ENCODE measurements at places on chromosomes 2 and 18.
A peak's percentile ranks its signal among the peaks of the same experiment; 100 is the strongest.

DNA sequence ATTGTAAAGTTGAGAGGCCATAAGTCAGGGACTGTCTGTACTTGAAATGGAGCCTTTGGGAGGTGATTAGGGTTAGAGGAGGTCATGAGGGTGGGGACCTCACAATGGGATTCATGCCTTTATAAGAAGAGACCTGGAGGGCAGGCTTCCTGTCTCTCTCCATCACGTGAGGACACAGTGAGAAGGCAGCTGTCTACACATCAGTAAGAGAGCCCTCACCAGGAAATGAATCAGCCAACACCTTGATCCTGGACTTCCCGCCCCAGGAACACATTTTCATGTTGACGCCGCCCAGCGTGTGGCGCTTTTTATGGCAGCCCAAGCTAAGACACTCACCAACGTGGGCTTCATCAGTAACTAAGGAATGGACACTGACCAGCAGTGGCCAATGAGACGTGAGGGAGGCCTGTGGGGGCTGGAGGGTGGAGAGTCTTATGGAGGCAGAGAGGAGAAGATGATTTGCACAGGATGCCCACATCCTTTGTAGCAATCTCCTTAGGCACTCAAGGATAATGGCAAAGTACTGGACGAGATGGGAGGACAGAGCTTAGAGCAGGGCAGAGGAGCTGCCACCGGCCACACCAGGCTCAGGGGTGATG lies 162.7 kb downstream of the EIPR1 start:
- no peak for DNase-seq

GRCh38 chr18:31723990-31724711 lies 36.5 kb downstream of the SLC25A52 start:
- no peak for DNase-seq

DNA sequence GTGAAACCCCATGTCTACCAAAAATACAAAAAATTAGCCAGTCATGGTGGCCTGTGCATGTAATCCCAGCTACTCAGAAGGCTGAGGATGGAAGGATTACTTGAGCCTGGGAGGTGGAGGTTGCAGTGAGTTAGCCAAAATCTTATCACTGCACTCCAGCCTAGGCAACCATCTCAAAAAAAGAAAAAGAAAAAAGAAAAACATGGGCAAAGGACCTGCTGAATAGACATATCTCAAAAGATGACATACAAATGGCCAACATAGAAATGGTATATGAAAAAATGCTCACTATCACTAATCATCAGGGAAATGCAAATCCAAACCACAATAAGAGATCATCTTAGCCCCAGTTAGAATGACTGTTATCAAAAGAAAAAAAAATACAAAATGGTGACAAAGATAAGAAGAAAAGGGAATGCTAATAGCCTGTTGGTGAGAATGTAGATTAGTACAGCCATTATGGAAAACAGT lies 1.4 kb upstream of the TGOLN2 start:
- DNase-seq, result no peak

DNA sequence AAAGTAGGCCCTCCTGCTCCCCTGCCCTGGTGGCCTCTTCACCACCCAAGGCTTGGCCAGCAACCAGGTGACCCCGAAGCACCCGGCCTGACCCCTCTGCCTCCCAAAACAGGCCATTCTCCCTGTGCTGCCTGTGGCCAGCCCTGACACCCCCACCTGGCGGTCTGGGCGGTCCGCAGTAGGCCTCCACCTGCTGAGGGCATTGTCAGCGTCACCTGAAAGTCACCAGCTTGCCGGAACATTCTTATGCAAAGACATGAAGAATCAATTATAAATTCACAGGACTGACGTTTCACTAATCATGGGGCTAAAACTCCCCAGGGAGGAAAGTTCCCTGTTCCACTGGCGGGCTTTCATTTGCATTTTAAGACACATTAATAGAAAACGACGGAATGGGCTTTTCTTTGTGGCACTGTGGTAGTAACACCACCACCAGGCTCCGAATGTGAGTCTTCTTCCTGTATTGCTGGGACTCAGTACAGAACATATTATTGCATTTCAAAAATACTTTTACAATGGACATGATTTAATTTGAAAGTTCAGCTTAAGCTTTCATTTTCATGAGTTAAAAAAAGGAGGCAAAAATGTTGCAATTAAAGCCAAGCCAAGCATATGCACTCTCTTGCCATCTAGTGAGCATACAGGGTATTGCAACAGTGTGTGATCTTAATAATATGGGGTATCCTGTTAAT lies 57.4 kb downstream of the ADI1 start:
- no peak for DNase-seq

GRCh38 chr18:35089382-35089781 lies 48.2 kb downstream of the MAPRE2 start:
- DNase-seq, result no peak

- DNase-seq, result no peak
These were observed 55.7 kb downstream of the LOXHD1 start for GRCh38 chr18:46601141-46601805.

DNA sequence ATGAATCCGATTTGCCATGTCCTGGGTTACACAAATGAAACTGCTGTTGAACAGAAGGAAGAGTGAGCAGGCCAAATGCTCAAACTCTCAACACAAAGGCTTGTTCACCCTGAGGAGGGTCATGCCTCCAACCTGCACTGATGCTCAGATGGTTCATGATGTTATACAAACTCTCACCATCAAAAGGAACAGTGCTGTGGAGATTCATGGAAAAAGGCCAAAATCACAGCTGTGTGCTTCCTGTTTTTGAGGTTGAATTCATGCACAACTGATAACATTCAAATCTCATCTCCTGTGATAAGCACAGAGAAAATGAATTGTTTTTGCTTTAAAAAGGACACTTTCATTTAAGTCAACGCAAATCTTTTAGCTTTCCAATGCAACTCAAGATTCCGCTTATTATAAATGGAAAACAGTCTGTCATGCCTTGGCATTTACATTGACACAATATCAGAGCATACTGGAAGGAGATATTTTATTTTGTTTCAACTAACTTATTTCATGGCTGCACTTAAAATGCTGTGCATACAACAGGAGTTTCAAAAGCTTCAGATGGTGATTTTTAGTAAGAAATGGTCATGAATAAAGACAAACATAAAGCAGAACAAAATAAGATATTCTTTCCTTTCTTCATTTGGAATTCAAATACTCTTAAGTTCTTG lies 22.2 kb upstream of the TTN start:
- no peak for DNase-seq

DNA sequence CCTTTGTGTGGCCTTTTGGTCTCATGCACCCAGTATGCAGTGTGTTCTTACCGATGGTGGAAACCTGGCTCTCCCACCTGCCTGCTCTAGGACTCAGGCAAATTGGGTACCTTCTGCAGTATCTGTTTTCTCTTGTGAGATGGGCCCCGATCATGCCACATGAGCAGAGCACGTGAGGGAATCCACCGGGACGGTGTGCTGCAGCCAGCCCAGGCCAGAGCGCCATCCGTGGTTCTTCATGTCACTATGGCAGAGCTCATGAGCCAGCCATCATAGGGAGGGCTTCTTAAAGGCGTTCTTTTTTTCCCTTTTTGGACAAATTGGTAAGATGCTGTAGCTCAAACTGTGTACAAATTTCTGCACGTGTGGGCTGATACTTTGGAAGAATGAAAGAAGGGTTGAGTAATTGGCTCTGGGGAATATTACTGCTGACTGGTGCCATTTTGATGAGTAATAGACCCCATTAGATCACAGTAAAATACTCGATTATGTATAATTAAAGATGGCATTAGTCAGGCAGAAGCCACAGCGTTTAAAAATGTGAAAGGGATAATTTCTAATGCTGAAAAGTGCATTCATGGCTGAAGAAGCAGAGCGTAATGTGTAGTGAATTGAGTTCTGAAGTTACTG lies 19.2 kb downstream of the SH3RF3 start:
- no peak for DNase-seq

DNA sequence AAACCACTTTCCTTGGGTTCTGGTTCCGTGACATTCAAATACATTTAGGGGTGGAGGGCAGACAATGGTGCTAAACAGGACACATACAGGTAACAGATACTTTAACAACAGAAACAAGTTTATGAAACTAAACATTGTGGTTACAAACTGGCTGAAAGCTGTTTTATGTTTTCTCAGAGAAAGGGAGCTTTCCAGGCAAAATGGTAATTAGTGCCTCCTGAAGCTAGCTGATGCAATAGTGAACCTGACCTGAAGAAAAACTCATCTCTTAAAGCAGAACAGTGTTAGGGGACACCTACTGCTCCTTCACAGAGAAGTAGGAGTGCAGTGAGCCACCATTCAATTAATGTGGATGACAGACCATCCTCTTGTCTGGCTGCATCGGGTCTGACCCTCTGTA lies 138.9 kb downstream of the CCDC148 start:
- no peak for DNase-seq

- no peak for DNase-seq
These were observed 19.2 kb downstream of the DAW1 start for GRCh38 chr2:227890495-227891079.

DNA sequence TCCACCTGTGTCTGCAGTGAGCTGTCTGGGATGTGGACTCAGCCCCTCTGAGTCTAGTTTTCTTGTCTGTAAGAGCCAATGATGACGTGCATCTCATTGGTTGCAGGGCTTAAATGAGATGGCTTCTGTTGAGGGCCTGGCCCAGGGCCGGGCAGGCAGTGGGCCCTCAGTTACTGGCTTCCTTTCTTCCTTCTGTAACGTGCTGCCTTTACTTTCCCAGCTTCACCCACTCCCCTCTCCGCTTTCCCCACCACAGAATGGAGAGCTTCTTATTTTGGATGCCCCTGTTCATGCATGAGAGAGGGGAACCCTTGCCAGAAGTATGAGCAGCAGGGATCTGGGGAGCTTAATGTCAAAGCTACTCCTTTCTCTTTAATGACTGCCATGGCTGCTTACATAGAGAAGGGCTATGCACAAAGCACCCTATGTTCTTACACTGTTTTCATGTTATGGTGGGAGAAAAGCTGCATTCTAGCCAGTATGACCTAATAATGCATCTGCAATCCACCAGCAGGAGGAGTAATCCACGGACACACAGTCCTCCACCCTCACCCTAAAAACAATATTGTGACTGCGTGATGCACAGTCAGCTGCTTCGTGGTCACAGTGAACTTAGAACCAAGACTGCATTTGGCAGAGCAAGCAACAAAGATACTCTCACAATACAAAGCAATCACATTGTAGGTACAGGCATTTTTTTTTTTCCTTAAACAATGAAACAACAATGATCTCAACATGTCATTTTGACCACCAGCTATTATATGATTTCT lies 37.2 kb downstream of the CREG2 start:
- DNase-seq, result no peak

DNA sequence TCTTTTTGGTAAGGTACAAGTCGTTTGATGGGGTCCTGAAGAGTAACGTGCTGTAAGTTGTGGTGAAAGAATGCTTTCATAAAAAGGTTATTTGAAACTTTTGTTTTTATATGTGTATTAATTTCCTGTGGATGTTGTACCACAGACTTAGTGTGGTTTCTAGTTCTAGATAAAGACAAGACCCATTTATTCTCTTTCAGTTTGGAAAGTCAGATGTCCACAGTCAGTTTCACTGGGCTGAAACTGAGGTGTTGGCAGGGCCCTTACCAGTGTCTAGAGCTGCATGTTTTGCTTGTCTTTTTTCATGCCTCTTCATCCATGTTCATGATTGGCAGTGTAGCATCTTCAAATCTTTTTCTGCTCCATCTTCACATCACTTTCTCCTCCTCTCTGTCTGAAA lies 22.1 kb upstream of the DOCK10 start:
- DNase-seq, result no peak

DNA sequence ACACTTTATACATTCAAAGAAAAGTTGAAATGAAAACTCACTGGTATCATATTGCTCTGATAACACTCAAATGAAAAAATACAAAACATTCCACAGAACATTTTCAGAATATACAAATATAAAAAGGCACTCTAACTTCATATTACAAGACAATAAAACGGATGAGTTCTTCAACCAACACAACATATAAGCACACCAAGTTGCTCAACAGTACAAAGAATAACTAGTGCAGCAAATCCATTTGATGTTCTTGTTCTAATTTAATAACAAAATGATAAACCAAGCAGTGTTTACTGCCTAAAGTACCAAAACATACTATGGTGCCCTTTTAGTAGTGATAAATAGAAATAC lies 60.8 kb upstream of the PGAP1 start:
- no peak for DNase-seq

GRCh38 chr2:15973481-15974401 lies 33.4 kb downstream of the MYCN start:
- no peak for DNase-seq

DNA sequence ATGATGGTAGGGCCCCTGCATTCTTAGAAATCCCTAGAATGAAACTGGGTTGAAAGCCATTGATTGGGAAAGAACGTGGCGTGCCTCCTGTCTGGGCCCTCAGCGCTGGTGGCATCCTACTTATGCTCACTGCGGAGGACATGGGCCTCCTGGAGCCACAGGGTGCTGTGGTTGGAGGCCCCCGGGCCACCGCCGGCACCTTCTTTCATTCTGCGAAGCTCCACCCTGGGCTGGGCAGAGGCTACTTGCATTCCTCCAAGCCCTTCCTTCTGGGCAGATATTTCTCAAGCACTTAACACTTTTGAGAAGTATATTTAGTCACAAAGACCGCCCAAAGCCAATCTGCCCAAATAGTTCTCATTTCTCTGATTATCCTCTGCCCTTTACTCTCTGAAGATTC lies 311.9 kb downstream of the MYCN start:
- DNase-seq, result no peak

- DNase-seq, result no peak
These were observed 61.8 kb downstream of the RFTN2 start for GRCh38 chr2:197613509-197613987.

GRCh38 chr18:58024139-58024538 lies 19.9 kb upstream of the NEDD4L start:
- no peak for DNase-seq

DNA sequence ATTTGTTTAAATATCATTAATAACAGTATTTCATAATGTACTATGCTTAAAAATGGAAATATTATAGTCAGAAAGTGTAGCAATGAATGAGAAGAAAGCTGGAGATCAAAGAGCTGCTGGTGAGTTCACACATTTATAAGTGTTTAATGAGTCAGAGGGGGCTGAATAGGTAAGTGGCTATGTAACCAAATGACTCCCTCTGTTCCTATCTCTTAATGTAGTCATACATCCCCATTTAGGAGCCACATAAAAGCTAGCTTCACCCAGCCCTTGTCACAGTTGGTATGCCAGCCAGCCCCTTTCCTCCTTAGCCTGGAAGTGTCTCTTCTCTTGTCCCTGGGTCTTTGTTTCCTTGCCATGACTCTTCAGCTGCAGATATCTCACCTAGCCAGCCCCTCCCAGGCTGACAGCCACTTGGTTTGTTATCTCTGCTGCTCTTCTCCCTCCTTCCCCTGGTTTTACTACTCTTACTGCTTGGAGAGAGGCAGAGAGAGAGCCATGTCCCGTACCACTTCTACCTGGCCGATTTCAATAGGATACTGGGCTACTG lies 438.6 kb upstream of the HNMT start:
- no peak for DNase-seq

- DNase-seq, result no peak
These were observed 154.7 kb upstream of the RMP24 start for GRCh38 chr18:35817604-35818352.

GRCh38 chr2:121080013-121080772 lies 204.8 kb downstream of the TFCP2L1 start:
- peak; percentile 30 for DNase-seq
